ENCODE measurements at places on chromosomes 6 and 20. TPM values are rescaled to one million over a fixed set of nuclear protein-coding genes. Genes with fewer than 3 reads are reported as not detected.

CNBD2 gene
- polyA plus RNA-seq: 0.79 TPM

CEP43 gene
- polyA plus RNA-seq: 26.9 TPM

WASF1 gene
- 49.6 TPM for polyA plus RNA-seq

OXT gene
- polyA plus RNA-seq: 0.47 TPM

PLCB4 gene
- polyA plus RNA-seq: 13.1 TPM

LRRC73 gene
- 1.0 TPM for polyA plus RNA-seq

HLA-DQB2 gene
- 1.3 TPM for polyA plus RNA-seq
